ENCODE measurements at places on chromosomes 2 and 18.

DNA sequence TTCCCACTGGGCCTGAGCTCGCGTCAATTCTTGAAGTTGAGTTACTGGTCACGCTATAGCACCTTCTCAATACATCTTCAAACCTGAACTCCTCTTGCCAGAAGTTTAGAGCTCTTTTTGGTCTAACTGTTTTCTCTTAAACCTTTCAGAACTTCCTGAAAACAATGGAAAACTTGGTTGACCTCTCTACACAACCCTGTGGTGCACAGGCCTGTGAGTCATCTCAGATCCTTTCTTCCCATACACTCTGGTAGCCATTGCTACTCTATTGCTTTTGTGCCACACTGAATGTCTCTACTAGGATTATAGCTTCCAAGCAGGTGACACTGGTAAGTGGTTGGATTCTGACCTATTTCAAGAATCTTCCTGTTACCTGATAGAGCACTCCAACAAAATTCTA, 321.5 kb upstream of the FSIP2 start:
- peak; percentile 48 for DNase-seq

- no peak for DNase-seq
Observed at GRCh38 chr2:10038716-10039115, 4.6 kb upstream of the KLF11 start.

DNA sequence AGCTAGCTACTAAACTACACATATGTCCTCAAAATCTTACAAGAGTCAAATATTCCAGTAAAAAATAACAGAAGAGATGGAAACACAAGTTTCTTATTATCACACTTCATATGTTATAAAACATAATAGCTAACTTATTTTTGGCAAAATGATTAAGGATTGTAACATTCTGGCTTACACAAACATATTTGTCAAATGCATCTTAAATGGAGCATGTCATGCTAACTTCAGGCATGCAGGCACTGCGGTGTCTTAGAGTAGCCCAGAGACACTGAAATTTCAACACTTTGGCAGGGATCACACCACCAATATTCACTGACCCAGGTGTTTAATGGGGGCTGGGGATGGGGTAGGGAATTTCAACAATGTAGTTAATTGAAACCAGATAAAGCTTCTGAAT, 51.6 kb downstream of the LDAH start:
- DNase-seq: no peak

DNA sequence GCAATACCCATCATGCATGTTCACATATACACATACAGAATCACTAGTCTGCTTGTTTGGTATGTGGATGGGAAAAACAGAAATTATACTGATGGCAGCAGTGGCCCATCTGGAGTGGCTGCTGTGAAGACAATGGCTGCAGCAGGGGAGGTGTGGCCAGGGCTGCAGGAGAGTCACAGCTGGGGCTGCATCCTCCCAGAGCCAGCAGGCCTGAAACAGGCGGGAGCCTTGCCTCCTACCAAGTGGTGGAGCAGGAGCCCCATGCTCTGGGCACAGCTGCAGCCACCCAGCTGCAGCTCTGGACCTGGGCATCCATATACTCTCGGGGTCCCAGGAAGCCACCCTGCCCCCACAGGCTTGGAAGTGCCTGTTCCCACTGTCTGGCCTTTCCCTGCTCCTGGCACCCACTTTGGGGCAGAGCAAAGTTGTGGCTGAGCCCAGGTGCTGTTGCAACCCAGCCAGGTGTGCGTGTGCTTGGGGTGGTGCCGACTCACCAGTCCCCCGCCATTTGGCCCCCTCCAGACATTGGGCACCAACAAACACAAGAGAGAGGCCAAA, 136.6 kb downstream of the SPAG16 start:
- no peak for DNase-seq
